ENCODE measurements at places on chromosomes 3 and 15. TPM values are rescaled to one million over a fixed set of nuclear protein-coding genes. Genes with fewer than 3 reads are reported as not detected.

GRCh38 chr3:192830291-192831110 is 87.2 kb downstream of the MB21D2 start:
- DNase-seq = no peak

GRCh38 chr15:88513195-88513594 is 33.3 kb downstream of the DET1 start:
- DNase-seq = no peak

DNA sequence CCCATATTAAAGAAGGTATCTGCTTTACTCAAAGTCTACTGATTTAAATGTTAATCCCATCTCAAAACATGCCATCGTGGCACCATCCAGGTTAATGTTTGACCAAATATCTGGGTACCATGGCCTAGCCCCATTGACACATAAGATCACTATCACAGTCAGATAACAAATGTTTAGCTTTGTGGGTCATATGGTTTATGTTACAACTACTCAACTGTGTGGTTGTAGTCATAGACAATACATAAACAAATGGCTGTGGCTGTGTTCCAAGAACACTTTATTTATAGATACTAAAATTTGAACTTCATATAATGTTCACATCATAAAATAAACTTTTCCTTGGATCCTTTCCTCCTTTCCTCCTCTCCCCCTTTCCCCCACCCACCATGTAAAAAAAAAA is 9.8 kb upstream of the SNRPN start:
- no peak for DNase-seq

The DGKG gene
- not detected for total RNA-seq

The GPR149 gene
- total RNA-seq = not detected

The ALDH1L1 gene
- 1.5 TPM for total RNA-seq

GRCh38 chr3:188139466-188139865 is 14.5 kb upstream of the LPP start:
- no peak for DNase-seq

The LDHAL6B gene
- not detected for total RNA-seq

- peak; percentile 60 for DNase-seq
Measured at GRCh38 chr15:28125673-28126651, 26.8 kb upstream of the OCA2 start.

GRCh38 chr3:106957029-106957428 is 420.2 kb upstream of the CCDC54 start:
- no peak for DNase-seq

- DNase-seq = no peak
Measured at GRCh38 chr15:78018445-78018844, 59.1 kb downstream of the TBC1D2B start.

GRCh38 chr3:11718637-11719405 is 75.1 kb upstream of the VGLL4 start:
- DNase-seq = peak; percentile 60

DNA sequence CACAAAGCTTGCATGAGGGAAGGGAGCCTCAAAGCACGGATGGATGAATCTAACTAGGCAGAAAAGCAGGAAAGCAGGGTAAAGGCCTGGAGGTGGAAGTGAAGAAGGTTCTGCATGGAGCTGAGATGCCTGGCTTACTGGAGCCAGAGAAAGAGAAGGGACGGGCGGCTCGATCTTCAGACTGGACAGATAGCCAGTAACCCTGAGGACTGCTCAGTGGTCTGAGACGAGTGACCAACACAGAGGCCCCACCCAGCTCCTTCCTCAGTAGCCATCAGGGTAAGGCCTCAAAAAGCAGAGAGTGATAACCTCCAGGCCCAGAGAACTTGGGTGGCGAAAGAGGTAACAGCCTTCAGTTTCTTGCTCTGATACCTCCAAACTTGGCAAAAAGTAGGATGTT is 6.4 kb downstream of the CLN6 start:
- no peak for DNase-seq
